Stimulated activated CD4-positive, alpha-beta T cell treated with anti-CD3 and anti-CD28 coated beads, TNF-alpha, amount 100 ng/mL, for 4 hours (primary cell): ENCODE measurements at places on chromosomes 5 and 9.

DNA sequence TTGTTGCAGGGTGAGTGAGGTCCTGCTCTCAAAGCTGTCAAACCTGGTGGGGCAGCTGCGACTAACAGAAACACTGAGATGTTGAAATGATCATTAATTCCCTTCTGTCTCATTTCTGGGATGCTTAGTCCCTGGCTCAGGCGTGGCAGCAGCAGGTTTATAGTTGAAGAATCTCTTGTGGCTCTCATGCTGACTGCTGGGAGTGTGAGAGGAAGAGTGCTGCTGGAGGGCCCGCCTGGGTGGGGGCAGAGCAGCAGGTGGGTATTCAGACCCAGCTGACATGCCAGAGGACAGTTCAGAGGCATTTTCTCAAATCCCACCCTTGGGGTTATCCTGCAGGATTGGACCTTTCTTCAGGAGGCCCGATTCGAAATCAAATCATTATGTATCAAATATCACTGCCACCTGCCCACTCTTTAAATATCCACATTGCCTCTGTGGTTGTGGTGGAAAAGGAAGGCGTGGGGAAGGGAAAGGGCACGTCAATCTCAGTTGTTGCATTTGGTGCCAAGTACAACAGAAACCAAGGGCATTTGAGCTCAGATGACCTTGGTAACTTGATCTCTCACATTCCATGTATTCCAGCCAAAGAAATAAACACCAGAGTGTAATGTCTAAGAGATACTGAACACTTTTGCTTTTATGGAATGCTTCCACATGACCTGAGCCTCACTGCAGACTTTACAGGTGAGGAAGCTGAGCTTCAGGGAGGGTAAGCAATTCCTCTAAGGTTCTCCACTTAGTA is 224.3 kb downstream of the AOPEP start:
- no peak for DNase-seq

DNA sequence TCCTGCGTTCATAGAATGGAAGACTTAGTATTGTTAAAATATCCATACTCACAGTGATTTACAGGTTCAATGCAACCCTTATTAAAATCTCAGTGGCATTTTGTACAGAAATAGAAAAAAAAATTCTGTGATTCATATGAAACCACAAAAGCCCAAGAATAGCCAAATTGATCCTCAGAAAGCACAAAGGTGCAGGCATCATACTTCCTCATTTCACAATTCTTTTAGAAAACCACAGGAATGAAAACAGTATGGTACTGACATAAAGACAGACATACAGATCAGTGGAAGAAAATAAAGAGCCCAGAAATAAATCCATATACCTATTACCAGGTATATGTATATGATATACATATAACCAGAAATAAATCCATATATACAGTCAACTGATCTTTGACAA is 86.8 kb upstream of the MEGF10 start:
- no peak for DNase-seq

DNA sequence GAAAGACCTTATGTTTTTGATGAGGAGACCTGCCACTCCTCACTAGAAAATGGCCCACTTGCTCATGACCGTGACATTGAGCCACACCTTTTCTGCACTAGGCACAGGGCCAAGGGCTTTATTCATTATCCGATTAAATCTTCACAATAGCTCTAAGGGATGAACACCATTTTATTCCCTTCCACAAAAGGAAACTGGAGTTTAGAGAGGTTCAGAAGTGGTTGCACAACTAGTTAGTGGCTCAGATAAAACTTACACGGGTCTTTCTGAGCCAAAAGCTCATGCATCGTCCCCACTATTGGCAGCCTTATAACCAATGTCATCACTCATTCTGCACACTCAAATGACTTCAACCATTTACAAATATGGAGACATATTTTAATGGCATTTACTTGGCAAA is 39.4 kb downstream of the SUSD1 start:
- no peak for DNase-seq

DNA sequence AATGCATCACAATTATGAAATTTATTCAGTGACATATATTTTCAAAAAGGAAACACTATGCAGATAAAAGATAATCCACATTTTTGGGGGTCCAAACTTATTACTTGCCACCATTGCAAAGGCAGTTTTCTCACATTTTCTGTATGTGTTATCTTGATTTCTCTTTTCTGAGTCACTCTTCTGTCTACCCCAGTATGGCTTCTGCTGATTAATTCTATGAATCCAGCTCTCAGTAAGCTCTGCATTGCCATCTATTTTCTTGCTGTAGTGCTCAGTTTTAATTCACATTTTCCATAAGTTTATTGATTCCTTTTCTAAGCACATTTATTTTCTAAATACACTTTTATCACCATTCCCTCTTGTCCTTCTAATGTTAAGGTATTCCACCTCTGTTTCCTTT is 1.7 kb downstream of the IFNA10 start:
- DNase-seq, result no peak

- DNase-seq, result no peak
These were observed 157.1 kb downstream of the PBX3 start for GRCh38 chr9:125904155-125904851.

DNA sequence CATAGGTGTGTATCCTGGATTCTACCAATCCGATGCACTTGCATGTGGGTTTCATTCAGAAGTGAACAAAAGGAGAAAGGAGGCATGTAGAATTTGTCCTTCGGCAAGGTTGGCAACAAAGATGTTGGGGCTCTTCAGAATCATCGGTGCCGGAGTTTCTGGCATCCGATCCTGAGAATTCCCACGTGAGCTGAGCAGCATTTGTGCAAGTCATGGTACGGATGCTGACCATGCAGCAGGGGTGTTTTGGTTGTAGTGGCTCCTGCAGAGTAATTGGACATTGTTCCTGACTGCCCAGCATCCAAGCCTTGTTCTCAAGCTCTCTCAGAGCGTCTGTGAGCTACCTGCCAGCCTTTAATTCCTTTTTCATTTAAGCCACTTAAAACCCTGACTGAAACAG is 19.0 kb upstream of the POC5 start:
- no peak for DNase-seq

DNA sequence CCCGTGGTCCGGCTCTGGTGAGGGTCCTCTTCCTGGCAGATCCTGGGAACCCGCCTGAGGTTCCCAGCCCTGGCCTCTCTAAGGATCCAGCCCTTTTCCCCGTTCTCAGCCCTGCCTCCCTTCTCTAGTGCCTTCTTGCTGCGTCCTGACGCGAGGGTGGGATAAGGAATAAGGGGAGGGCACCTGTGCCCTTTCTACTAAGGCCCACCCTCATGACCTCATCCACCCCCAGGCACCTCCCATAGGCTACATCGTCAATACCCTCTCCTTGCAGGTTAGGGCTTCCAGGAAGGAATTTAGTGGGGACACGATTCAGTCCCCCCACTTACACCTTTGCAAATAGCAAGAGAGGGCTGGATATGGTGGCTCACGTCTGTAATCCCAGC is 10.7 kb upstream of the DIPK1B start:
- DNase-seq, result no peak

GRCh38 chr5:8314965-8315364 is 446.0 kb downstream of the MTRR start:
- no peak for DNase-seq

DNA sequence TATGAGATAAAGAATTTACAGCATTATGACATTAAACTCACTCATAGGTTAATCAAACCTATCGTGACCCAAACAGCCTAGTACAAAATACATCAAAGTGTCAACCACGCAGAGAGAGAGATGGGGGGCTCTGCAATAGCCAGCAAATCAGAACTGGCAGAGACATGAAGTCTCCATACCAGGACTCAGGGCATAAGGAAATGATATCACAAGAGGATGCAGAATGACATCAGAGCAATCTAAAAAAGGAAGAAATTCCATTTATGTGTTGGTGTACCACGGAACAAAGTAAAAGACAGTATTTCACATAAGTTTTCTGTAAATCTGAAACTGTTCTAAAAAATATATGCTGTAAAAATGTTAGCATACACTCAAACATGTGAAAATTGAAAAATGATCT is 24.6 kb downstream of the BICD2 start:
- no peak for DNase-seq

GRCh38 chr5:33793836-33794549 is 97.8 kb downstream of the ADAMTS12 start:
- DNase-seq, result no peak

- no peak for DNase-seq
These were observed 395.4 kb downstream of the KDM4C start for GRCh38 chr9:7153134-7153533.

DNA sequence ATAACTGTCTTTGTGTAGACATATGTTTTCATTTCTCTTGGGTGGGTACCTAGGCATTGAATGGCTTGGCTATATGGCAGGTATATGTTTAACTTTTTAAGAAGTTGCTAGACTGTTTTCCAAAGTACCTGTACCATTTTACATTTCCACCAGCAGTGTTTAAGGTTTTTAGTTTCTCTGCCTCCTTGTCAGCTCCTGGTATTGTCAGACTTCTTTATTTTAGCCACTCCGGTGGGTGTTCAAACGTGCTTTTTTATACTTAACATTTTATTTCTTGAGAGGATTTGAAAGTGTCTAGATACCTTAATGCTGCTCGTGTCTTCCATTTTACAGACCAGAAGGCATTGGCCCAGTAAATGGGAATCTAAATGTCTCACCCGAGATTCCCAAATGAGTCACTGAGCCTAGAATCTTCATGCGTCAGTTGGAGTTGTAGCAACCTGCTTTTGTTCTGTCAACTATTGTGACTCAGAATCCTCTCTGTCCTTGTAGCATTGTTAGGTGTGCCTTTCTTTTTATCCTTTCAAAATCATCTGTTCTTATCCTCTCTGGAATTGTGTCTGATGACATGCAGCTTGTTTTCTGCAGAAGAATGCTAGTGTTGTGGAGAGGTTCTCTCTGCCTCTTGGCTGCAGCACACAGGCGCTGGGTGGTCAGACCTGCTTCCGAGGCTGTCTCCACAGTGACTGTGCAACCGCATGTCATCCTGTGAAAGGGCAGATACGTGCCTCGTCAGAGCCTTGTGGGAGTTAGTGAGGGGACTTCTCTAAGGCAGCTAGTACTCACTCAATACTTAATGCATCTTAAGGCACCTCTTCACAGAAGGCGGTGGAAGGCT is 291.8 kb downstream of the AOPEP start:
- DNase-seq, result no peak

- DNase-seq, result no peak
These were observed 547.7 kb downstream of the MAT2B start for GRCh38 chr5:164053123-164053522.
